ENCODE measurements at places on chromosomes 13 and 19. TPM values are rescaled to one million over a fixed set of nuclear protein-coding genes. Genes with fewer than 3 reads are reported as not detected.
A peak's percentile ranks its signal among the peaks of the same experiment; 100 is the strongest.

GRCh38 chr13:78679329-78679728 lies 20.4 kb upstream of the OBI1 start:
- ATAC-seq, result no peak

DNA sequence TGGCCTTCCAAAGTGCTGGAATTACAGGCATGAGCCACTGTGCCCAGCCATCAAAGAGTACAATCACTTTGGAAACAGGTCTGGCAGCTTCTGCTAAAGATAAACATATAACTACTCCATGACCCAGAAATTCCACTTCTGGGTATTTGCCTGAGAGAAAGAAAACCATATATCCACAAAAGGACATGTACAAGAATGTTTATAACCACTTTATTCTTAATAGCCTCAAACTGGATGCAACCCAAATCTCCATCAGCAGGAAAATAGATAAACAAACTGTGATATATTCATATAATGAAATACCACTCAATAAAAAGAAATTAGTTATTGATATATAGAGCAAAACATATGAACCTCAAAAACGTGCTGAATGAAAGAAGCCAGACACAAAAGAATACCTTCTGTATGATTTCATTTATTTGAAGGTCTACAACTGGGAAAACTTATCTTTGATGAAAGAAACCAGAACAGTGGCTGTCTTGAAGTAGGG lies 40.5 kb downstream of the TEX26 start:
- no peak for ATAC-seq

- no peak for ATAC-seq
These were observed 1235.3 kb upstream of the ATXN8OS start for GRCh38 chr13:68872338-68872737.

GRCh38 chr13:48686636-48687210 lies 33.0 kb downstream of the CYSLTR2 start:
- no peak for ATAC-seq

GRCh38 chr19:2049741-2050348 lies 1.2 kb downstream of the MKNK2 start:
- ATAC-seq, result peak; percentile 67

DNA sequence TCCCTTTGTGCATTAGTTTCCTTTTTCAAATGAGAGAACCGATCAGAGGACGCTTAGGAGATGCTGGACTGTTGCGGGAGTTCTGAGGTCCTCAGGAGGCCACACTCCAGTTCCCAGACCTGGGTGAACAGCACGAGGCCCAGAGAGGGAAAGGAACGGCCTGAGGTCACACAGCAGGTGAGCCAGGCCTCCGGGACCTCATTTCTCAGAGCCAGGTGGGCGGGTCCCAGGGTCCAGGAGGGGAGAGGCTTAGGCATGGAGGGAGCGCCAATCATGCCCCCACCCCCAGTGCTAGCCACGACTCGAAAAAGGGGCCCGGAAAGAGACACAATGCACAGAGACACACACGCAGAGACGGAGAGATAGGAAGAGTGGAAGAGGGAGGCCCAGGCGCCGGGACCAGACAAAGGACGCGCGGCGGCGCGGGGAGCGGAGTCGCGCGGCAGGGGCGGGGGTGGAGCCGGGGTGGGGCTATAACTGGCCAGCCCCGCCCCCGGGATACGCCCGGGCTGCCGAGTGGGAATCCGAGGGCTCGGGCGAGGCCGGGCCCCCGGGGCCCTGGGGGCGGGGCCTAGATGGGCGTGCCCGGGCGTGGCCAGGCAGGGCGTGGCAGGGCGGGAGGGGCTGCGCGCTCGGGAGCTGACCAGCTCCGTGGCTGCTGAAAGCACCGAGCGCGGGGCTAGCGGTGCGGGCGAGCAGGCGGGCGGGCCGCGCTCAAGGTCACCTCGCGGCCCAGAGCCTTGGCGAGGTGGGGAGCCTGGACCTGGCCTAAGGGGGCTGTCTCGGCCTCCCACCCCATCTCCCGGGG lies 1.6 kb downstream of the ELAVL3 start:
- ATAC-seq, result no peak

- no peak for ATAC-seq
These were observed 89.9 kb upstream of the MAB21L1 start for GRCh38 chr13:35566340-35566739.

DNA sequence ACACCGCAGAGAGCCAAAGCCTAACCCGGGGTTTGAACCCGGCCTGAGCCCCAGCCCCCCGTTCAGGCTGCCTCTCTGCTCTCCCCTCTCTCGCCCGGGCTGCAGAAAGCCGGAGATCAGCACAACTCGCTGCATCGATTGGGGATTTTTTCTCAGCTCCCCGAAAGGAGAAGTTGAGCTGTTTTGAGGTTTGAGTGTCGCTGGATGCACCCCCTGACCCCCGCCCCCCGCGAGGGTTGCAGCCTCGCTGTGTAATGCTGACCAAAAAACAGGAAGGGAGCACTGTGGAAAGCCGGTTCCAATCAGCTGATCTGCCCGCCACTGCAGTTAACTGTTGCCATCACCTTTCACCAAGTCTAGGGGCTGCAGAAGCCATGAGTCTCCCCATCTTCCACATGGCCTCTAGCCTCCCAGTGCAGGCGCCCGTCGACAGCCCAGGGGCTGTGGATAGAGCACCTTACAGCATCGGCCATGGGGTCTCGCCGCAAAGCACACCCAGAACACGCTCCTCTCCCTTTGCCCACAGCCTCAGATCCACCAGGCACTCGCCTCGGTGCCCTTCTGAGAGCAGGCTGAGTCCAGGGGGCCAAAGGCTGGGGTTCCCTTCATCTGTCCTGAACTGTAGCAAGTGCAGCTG lies 34.5 kb downstream of the MYO9B start:
- ATAC-seq, result no peak

GRCh38 chr19:50639121-50640112 lies at the start of gene SYT3:
TSS of gene SYT3 (minus strand) at chr19:50639881. CDS start at chr19:50637411, 2,470 bp downstream.
- ATAC-seq, result peak; percentile 67

DNA sequence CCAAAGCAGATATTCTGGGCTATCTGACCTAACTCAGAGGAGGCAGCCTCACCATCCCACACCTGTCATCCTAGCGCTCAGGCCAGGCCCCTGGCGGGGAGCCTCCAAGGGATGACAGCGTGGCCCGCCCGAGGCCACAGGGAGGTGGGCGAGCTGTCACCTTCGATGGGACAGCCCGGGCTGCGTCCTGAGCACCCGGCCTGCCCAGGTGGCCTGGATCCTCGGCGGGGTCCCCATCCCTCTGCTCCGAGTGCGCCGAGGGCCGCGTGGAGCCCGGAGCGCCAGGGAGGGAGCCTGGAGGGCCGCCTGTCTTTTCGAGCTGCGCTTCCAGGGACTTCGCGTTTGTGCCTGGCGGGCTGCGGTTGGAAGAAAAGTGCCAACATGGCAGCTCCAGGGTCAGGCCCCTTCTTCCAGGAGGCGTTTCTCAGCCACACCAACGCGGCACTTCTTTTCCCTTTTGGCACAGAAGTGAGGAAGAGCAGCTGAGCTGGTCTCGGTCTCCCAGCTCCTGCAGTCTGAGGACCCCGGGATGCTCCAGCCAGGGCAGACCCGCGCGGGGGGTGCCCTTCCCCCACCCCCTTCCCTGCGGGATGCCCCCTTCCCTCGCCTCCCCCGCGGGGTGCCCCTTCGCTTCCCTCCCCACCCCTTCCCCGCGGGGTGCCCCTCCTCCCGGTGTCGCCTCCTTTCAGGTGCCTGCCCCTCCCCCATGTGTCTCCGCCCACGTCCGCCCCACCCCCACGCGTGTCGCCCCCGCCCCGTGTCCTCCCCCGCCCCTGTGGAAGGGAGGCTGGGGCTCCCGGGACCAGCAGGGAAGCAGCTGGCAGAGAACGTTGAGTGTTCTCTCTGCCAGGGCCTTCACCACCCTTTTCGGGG lies 42.3 kb downstream of the GJA3 start:
- ATAC-seq, result peak; percentile 71

ZNF284 gene
- total RNA-seq, result 2.4 TPM

KLK8 gene
- 4.6 TPM for total RNA-seq

TPP2 gene
- 41.4 TPM for total RNA-seq

CGB1 gene
- not detected for total RNA-seq

IL4I1 gene
- total RNA-seq, result 0.39 TPM

Measured in gastroesophageal sphincter (tissue), 4 donors.